ENCODE measurements at places on chromosomes 2 and 18. TPM values are rescaled to one million over a fixed set of nuclear protein-coding genes. Genes with fewer than 3 reads are reported as not detected.

Gene LONRF2
- total RNA-seq, result 11.4 TPM

Gene ALK
- 0.42 TPM for total RNA-seq

- no peak for DNase-seq
These were observed 60.2 kb downstream of the PRPF40A start for GRCh38 chr2:152657043-152657442.

Gene ADGRF3
- not detected for total RNA-seq

GRCh38 chr2:95274291-95275150, at the start of gene PROM2:
TSS of gene PROM2 (plus strand) at chr2:95274449. CDS start at chr2:95274586, 137 bp downstream.
- DNase-seq, result no peak

DNA sequence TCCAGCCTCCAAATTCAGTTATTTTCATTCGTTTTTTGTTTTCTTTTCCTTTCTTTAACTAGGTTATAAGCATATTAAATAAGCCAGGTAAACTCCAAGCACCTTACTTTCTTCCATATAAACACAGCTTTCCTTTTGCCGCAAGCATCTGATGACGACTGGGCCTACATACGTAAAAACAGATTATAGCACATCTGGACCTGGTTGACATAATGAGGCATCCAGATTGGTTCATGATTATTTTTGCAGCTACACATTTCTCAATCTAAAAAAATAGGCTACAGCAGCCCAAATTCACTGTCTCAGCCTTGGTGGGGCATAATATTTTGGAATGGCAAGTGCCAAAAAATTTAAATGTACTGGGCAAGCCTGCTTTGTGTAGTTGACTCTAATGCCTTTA, 7.7 kb downstream of the CYP1B1 start:
- DNase-seq, result no peak

DNA sequence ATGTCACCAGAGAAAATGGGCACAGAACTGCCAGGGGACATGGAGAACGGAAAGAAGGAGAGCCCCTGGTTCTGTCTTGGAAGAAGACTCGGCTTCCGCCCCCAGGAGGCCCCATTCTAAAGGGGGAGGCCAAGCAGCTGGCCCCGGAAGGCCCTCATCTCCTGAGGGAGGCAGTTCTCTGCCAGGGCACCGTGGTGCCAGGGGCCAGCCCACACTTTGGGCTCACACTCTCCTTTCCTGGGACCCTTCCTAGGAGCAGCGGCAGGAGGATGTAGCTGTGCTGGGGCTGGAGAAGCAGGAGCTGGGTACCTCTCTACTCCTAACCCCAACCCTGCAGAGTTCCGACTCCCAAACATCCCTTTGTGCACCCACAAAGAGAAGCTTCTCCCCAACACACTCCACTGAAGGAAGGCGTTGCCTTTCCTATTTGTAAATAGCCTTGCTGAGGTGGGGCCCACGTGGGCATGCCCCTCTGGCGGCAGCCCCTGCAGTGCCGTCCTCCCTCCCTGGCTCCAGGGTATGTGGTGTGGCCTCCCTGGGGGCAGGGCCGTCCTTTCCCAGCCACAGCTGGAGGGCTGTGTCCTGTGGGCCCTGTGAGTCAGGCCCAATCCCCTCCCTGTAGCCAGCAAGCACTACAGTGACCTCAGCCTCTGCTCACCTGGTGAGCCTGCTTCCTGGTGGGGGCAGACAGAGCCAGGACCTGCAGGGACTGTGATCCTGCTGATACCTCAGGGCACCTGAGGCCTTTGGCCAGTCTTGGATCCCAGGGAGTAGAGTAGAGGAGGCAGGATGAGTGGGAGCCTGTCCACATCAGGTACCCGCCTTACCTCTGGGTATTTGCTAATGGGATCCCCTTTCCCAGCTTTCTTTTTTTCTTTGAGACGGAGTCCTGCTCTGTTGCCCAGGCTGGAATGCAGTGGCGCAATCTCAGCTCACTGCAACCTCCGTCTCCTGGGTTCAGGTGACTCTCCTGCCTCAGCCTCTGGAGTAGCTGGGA, 26.6 kb downstream of the ZFP36L2 start:
- no peak for DNase-seq

Gene ANKRD30B
- 17.4 TPM for total RNA-seq

Gene MLPH
- 41.4 TPM for total RNA-seq

DNA sequence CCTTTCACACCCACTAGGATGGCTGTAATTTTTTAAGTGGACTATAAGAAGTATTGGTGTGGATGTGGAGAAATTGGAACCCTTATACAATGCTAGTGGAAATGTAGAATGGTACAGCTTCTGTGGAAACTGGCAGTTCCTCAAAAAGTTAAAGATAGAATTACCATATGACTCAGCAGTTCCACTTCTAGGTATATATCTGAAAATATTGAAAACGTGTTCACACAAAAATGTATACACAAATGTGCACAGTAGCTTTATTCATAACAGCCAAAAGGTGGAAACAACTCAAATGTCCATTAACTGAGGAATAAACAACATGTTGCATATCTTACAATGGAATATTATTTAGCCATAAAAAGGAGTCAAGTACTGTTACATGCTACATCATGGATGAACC, 17.7 kb downstream of the TANK start:
- no peak for DNase-seq

GRCh38 chr2:237927986-237928385, 38.8 kb upstream of the UBE2F start:
- DNase-seq, result no peak

Gene BZW1
- total RNA-seq, result 285 TPM

GRCh38 chr2:65228263-65228750, 676 bp downstream of the ACTR2 start:
- peak; percentile 25 for DNase-seq

DNA sequence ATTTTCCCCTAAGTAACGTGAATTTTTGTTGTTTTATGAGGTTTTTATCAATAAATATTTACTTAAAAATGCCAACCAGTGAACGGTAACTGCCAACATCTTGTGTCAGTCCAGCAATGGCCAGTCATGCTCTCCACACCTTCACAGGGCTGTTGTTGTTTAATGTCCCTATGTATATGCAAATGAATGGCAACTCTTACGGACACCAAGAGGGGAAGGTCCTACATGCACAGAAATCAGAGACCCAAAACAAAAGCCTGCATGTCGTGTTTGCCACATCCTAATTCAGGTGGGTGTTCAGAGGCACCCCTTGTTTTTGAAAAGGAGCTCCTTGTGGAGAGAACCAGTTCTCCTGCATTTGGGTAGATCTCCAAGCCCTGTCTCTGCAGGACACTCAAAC, 4.8 kb upstream of the FTCDNL1 start:
- no peak for DNase-seq

DNA sequence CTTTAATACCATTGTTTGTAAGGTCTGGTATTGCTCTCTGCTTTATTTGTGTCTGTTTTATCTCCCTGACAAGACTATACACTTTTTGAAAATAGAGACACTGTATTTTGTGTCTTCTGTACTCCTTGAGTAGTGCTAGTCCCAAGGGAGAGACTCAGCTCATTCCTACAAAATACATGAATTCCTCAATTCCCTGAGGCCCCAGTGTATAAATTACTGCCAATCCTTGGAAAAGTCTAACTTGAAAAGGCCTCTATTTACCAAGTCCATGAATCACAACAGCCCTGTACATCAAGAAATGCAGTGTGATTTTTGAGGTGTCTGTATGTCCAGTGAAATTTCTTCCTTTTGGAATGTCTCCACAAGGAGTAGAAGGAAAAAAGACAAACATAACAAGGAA, 34.9 kb upstream of the NEDD4L start:
- DNase-seq, result no peak

- peak; percentile 39 for DNase-seq
These were observed at the start of gene ZSWIM2 for GRCh38 chr2:186848873-186849578. TSS of gene ZSWIM2 (minus strand) at chr2:186849170. CDS start at chr2:186849130, 40 bp downstream.

DNA sequence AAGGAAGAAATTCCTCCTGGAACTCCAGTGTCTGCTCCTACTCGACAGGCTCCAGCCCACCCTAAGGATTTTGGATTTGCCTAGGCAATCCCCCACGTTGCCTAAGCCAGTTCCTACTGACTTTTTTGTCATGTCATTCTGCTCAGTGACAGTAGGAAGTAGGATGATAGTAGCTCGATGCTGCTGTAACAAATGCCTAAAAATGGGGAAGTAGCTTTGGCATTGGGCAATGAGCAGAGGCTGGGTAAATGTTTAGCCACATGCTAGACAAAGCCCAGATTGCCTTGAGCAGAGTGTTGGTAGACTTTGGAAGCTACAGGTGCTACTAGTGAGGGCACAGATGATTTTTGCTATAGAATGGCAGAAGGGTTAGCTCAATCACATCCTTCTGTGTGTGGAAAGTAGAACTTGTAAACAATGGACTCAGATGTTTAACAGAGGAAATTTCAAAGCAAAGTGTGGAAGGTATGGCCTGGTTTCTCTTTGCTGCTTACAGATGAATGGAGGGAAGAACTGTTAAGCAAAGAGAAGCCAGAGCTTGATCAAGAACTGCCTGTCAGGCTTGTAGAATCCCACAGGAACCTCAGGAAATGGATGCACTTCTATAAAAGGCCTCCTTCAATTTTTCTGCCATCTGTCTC, 154.8 kb downstream of the RNF144A start:
- DNase-seq, result no peak

DNA sequence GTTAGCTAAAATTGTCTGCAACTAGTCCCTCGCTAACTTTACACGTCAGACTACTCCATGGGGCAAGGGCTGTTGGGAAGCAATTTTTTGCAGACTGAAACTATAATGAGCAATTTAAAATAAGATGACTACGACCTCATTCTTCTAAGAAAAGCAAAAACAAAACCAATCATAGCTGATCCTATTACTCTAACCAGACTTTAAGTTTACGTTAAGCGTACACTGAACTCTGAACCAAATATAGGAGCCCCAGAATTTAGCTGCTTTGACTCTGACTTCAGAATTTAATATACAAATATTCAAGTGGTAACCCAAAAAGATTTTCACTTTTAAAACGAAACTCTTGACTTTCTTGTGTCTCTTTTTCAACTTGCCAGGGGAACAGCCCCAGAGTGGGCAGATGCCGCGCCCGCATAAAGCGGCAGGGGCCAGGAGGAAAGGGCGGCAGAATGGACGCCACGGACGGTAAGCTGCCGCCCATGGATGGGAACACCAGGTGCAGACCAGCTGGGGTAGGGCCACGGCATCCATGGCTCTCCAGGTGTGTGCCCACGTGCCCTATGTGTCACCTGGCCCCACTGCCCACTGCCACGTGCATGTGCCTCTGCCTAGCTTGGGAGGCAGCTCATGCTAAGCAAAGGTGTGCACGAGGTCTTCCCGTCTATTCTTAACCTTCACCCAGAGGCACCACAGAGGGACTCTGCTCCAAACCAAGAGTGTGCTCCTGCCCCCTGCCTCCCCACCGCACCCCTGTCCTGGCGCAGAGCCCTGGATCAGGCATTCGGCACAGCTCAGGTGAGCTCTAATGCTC, 217.6 kb downstream of the HDAC4 start:
- no peak for DNase-seq

DNA sequence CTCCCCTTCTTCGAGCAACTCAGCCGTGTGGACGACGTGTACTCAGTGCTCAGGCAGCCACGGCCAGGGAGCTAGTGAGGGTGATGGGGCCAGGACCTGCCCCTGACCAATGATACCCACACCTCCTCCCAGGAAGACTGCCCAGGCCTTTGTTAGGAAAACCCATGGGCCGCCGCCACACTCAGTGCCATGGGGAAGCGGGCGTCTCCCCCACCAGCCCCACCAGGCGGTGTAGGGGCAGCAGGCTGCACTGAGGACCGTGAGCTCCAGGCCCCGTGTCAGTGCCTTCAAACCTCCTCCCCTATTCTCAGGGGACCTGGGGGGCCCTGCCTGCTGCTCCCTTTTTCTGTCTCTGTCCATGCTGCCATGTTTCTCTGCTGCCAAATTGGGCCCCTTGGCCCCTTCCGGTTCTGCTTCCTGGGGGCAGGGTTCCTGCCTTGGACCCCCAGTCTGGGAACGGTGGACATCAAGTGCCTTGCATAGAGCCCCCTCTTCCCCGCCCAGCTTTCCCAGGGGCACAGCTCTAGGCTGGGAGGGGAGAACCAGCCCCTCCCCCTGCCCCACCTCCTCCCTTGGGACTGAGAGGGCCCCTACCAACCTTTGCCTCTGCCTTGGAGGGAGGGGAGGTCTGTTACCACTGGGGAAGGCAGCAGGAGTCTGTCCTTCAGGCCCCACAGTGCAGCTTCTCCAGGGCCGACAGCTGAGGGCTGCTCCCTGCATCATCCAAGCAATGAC, 4.8 kb downstream of the CTDSP1 start:
- DNase-seq, result no peak

DNA sequence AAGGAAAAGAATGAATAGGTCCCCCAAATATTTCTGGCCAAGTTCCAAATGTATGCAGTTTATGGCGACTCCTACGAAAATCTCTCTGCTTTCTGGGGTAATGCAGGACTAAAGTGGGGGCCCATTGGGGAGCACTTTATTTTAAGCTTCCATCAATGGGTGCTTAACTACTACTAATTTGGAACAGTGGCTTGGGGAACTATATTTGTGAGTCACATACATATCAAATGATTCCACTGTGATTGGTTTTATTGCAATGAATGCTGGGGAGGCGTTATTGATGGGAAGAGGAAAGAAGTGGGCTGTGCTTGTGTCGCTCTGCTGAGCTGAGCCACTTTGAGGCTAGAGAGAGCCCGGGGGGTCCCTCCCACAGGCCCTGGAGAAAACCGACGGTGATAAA, 560.4 kb upstream of the SALL3 start:
- DNase-seq, result no peak

GRCh38 chr18:28127228-28127627, 49.7 kb downstream of the CDH2 start:
- no peak for DNase-seq

Gene CAPN13
- not detected for total RNA-seq

Gene TUBA3E
- not detected for total RNA-seq

DNA sequence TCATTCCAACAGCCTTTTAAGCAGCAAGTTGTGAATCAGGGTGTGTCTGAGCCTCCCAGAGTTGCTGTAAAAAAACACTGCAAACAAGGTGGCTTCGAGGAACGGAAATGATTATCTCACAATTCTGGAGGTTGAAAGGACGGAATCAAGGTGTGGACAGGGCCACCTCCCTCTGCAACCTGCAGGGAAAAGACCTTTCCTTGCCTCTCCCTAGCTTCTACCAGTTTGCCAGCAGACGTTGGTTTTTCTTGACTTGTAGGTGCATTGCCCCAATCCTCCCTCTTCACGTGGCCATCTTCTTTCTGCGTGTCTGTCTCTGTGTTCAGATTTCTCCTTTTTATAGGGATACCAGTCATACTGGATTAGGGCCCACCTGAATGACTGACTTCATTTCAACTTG, 24.8 kb upstream of the TMEM131 start:
- no peak for DNase-seq

Gene C2orf81
- total RNA-seq, result 5.2 TPM

Gene PJVK
- total RNA-seq, result 9.6 TPM

DNA sequence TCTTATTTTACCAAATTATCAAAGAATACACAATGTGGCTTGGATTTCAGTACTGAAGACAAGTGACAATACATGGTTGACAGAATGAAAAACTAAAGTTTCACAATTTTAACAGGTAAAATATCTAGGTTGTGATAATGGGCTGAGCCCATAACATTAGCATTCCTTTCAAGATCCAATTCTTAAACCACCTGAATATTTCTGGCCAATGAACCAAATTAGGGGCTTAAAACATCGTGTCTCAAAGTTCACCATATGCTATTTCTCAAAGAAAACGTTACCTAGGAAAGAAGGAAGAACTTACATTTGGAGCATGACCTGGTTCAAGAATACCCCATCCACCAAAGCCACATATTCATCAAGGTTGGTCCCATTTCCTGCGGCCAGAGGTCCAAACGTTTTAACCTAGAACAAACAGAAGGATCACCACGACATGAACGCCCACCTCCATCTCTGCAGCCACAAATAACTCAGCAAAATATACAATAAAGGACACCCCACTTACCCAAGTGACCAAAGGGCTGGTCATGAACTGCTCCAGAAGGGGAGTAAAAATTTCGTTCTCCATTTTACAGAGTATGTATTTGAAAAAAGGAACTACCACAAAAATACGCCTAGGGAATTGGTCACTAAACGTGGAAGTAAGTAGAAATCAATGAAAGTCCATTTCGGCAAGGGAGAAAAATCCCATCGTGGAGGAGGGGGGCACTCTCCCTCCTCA, 984 bp downstream of the CCDC88A start:
- peak; percentile 8 for DNase-seq
